ENCODE measurements at places on chromosomes 13 and 19.

DNA sequence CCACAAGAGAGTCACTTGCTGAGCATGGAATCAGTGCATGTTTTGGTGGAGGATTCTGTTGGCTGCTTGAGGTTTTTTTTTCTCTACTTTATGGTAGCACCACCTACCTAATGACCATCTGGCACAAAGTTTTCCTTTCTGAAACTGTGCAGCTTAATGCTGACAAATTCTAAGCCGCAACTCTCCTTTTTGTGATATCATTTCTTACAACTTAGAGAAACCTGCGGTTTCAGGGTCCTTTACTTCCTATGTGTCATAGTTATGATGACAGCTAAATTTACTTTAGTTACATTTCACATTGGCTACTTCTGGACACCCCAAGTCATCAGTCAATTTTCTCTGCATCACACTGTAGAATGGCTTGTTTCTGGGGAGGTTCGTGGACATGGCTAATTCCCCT lies 115.4 kb upstream of the TMTC4 start:
- no peak for DNase-seq

GRCh38 chr19:51503286-51503817 lies 1.8 kb upstream of the SIGLEC12 start:
- DNase-seq = no peak

GRCh38 chr13:75444016-75444415 lies 38.0 kb downstream of the TBC1D4 start:
- DNase-seq = no peak

DNA sequence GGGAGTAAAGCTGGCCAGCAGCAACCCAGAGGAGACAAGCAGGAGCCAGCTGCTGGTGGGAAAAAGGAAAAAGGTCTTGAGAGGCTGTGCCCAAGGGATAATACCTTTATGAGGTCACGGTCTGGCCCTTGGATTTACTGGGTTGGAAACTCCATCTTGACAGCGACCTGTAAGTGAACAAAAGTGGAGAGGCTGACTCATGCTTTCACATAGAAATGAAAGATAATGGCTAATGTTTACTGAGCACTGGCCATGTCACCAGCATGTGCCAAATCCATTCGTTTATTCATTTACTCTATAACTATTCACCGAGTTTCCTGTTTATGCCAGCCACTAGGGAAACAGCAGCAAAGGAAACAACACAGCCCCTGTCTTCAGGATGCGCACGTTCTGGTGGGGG lies 4.7 kb downstream of the VRK3 start:
- DNase-seq = no peak

- DNase-seq = peak; percentile 97
These were observed at the start of gene NDUFA11 for GRCh38 chr19:5903624-5904351. NDUFA11 (minus strand) TSS chr19:5903790; CDS start chr19:5903708, 82 bp downstream.

GRCh38 chr19:56136362-56136761 lies 4.7 kb upstream of the ZNF444 start:
- DNase-seq = no peak

GRCh38 chr13:23901365-23901764 lies 4.1 kb upstream of the C1QTNF9B start:
- no peak for DNase-seq

DNA sequence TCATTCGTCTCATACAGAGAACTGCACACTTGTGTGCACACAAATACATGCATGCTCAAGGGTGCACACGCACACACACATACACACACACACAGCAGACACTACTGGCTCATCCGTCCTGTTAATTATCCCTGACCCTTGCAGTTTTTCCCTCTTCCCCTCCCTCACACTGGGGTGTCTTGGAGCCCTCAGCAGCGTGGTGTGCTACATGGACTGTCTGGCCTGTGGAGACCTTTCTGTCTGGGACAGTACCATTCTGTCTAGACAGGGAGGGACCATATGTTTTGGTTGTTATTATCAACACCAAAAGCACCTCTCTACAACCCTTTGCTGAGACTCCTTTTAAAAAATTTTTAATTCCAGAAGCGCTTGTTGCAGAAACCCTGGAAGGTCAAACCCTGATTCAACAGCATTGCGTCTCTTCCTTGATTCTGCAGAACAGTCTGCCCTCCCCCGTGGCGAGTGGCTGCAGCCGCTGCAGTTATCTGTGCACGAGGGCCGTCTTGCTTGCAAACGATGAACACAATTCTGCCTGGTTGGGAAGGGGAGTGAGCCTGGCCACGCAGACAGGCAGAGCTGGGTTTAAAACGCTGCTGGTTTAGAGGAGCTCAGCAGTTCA lies 374.0 kb downstream of the IRS2 start:
- DNase-seq = no peak

DNA sequence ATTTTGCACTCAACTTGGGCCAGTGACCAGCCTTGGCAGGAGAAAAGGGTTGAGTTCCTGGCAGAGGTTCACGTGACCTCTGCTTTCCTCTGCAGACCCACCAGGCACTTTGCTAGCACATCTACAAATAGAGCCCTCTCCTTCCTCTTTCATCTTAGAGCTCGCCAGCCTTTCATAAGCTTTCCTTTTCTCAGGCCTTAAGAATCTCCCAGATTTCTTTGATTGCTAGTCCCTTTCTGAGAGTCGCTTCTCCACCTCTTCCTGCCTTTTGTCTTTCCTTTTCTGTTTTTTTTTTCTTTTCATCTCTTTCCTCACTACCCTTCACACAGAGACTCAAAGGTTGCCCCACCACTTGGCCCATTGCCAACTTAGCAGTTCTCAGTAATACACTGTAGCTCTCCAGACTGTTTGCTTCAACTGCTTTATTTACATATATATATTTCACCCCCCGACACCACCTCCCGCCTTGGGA lies 375.7 kb upstream of the SPRY2 start:
- no peak for DNase-seq

DNA sequence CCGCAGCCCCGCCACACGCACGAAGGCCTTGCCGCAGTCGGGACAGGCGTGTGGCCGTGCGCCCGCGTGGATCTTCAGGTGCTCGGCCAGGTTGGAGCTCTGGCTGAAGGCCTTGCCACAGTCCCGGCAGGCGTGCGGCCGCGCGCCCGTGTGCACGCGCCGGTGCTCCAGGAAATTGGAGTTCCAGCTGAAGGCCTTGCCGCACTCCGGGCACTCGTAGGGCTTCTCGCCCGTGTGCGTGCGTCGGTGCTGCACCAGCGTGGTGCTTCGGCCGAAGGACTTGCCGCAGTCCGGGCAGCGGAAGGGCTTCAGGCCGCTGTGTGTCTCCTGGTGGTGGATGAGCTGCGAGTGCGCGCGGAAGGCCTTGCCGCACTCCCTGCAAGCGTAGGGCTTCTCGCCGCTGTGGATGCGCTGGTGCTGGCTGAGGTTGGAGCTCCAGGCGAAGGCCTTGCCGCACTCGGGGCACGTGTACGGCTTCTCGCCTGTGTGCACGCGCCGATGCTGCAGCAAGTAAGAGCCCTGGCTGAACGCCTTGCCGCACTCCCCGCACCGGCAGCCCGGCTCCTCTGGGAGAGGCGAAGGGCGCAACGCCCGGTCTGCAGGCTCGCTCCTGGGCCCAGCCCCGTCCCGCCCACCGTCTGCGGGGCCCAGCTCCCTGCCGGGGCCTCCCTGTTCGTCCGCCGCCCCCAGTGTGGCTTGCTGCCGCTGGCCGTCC lies 3.6 kb upstream of the A1BG start:
- no peak for DNase-seq

- DNase-seq = no peak
These were observed 323.1 kb downstream of the ZNF536 start for GRCh38 chr19:30695171-30695875.

DNA sequence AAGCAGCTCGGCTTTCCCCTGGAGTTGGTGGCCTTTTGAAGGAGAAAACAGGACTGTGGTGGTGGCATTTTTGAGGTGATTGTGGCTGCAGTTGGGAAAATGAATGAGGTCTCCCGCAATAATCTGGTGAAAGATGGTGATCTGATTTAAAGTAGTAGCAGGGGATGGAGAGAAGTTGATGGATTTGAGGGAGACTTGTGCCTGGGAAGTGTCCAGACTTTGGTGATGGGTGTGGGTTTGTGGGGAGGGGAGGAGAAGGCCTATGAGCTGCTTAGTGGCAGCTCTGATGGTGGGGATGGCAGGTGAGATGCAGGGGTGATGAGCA lies 4.0 kb upstream of the EPN1 start:
- DNase-seq = no peak

- no peak for DNase-seq
These were observed 7.6 kb downstream of the GPR32 start for GRCh38 chr19:50777830-50778303.

GRCh38 chr13:95524264-95524901 lies 28.1 kb upstream of the CLDN10 start:
- DNase-seq = no peak

DNA sequence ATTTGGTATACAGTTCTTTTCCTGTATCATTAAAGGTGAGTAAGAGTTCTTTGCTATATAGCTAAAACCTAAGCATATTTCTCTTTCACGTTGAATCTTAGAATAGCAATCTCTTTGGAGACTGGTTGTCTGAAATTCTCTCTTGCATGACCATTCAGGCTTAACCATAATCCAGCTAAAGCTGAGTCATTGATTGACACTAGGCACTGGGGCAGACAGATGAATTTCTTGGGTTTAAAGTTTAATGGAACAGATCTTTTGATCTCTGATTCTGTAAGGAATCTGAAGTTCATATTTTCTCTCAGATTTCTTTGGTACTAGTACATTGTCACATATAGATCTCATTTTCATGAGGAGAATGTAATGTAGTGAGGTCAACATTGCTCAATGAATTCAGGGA lies 397.3 kb upstream of the MIR17HG start:
- no peak for DNase-seq

DNA sequence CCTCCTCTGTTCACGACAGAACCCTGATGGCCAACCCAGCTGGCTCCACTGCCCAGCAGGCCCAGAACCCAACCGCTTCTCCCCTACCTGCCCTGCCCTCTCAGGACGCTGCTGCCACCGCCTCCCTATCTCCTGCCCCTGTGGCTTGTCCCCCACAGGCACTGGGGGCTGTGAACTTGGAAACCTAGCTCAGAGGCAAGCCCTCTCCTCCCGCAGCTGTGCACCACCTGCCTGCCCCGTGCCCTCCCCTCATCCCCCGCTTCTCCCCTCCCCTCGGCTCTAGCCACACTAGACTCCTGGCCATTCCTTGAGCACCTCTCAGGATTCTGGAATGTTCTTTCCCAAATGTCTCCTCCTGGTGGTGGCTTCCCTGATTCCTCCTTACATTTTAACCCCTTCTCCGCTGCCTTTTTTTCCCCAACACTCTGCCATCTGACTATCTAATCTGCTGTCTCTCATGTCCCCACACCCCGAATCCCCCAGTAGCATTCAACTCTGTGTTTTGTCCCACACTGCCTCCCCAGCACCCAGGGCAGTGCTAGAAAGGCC lies 6.7 kb downstream of the NANOS3 start:
- DNase-seq = no peak

DNA sequence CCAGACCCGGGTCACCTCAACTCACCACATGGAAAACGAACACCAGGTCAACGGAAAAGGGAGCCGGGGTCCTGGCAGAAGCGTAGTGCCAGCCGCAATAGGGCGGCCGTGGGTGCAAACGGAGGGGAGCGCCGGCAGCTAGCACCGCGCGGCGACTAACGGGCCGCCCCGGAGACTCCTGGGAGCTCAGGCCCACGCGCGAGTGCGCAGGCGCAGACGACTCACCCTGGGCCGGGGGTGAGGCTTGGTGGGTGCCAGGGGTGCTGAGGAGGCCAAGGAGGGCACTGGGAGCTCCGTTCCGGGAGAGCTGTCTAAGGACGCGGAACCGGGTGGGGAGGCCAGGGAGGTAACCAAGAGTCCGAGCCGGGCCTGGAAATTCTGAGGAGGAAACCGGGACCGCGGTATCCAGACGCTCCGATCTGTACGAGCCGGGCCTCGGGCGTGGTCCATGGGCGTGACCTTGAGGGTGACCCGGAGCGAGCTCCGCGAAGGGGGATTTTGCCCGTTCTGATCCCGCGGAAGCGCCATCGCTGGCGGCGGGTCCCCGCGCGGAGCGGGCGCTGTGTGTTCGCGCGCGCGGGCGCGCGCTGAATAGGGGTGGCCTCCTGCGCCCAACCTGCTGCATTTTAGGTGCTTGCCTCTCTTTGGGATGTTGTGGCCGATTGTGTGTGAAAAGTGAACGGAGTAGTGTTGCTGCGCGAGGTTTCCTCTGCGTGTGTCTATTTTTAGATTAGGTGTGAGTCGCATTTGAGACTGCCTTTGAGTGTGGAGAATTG lies at the start of gene ZNF382:
Gene ZNF382 (plus strand): TSS at position 213 of the 776 bp plus-strand sequence. CDS start 4,602 bp downstream, outside the sequence.
- DNase-seq = peak; percentile 88

DNA sequence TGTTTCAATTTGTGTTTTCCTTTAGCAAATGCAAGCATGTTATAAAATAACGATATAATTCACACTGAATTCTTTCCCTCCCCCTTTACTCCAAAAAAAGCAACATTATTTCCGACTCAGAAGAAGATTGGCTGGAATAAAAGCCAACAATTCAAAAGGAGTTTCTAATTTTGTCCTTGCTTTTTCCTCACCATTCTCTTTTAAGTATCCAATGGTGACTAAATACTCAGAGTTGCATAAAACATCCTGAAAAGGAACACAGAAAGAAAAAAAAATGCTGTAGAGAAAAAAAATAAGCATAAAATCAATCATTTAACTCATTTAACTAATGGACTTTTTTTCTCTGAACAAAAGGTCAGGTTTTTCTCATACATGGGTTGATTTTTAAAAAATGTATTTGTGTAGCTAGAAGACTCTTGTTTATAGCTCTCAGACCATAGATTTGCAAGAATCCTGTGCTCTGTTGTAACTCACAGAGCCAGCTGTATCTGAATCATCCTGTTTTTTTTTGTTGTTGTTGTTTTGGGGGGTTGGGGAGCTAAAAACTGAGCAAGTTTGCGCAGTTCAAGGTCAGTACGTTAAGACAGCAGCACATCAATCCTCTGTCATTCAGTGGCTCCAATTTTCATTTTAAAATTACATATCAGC lies 108.1 kb downstream of the PCDH17 start:
- no peak for DNase-seq

- no peak for DNase-seq
These were observed 6.2 kb upstream of the RETN start for GRCh38 chr19:7662657-7663056.

GRCh38 chr19:46574533-46574932 lies 26.6 kb upstream of the CALM3 start:
- DNase-seq = peak; percentile 37

DNA sequence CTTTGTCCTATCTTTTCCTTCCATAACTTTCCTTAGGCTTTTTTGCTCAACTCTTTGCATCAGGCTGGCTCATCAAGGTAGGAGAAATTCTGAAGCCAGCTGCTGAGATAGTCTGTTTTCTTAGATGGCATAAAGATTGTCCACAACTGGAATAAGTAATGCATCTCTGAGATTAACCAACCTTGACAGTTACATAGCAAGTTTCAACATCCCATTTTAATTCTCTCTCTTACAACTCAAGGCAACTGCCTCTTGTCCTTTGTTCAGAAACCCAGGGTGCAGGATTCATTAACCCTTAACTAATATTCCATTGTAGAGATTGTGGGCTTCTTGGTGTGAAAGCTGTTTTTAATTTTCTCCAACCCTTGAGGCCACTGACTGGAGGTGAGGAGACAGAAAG lies 239.2 kb downstream of the LACC1 start:
- no peak for DNase-seq
